ENCODE measurements at places on chromosomes 2 and 18.

- no peak for DNase-seq
These were observed 15.4 kb upstream of the DGKD start for GRCh38 chr2:233338812-233339368.

GRCh38 chr2:231604101-231604684 is 11.5 kb downstream of the TEX44 start:
- DNase-seq, result no peak

GRCh38 chr2:207772081-207772843 is 2.6 kb upstream of the FZD5 start:
- DNase-seq, result no peak

- no peak for DNase-seq
These were observed 1.1 kb downstream of the LMAN1 start for GRCh38 chr18:59357928-59358327.

GRCh38 chr2:113219889-113220641 is 46.3 kb downstream of the PSD4 start:
- peak; percentile 38 for DNase-seq

GRCh38 chr18:77023102-77023782 is 109.3 kb downstream of the MBP start:
- no peak for DNase-seq

DNA sequence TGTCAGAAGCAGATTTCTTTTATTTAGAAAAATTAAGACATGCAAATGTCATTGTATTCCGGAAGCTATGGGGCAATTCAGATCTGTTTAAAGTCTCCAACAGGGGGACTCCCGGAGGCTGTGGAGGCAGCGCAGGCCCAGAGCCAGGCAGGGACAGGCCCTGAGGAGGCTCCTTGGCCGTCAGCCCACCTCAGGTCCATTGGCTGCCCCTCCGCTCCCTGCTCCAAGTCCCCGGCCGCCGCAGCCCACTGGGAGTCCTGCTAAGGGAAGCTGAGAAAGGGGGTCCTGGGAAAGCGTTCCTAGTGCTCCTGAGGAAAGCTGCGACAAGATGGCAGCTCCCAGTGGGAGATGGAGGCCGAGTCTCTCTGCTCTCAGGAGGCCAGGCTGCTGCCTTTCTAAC is 20.0 kb upstream of the LYPD6 start:
- no peak for DNase-seq

DNA sequence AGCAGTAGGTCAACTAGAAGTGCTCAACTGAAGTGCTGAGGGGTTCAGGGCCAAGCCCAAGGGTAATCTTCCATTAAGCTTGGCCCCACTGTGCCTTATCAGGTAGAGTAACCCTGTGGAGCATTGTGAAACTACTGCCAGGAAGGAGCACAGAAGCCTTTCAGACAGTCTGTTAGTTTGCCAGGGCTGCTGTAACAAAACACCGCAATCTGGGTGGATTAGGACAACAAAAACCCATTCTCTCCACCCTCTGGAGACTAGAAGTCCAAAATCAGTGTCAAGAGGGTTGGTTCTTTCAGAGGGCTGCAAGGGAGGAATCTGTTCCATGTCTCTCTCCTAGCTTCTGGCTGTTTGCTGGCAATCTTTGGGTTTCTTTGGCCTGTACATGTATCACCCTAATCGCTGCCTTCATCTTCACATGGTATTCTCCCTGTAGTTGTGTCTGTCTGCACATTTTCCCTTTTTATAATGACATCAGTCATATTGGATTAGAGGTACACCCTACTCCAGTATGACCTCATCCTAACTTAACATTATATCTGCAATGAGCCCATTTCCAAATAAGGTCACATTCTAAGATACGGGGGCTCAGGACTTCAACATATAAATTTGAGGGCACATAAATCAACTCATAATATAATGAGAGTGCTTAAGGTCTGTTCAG is 21.2 kb downstream of the VIT start:
- DNase-seq, result no peak

- DNase-seq, result no peak
These were observed 5.1 kb upstream of the ODC1 start for GRCh38 chr2:10452956-10453904.

- no peak for DNase-seq
These were observed 887.5 kb upstream of the NRXN1 start for GRCh38 chr2:51919395-51919794.

DNA sequence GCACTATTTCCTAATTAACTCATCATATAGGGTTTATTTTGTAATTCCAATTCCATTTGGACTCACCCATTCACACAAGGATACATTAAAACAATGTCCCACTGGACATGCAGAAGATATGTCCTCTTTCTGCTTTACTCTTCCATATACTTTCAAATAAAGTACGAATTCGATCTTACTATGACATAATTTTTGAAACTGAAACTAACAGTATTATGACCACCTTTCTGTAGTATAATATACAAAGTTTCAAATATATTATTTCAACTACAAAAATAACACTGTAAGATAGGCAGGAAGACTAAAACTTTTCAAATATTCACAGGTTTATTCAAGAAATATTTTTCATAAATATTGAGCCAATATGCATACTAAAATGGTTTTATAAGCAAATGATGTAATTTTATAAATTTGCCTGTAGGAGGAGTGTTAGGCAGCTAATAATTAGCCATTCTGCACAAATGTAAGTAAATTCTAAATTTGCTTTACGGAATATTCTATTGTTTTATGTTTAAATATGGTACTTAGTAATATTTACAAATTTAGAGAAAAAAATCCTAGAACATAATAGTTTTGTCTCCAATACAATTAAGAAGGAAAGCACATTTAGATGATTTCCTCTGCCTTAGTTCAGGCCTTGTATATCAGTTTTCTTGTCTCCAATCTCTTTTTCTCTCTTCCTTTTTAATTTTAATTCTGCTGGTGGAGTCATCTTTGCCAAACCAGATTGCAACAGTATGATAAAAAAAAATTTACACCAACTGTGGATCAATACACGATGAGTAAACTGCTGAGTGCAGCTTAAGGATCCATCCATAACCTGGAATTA is 85.9 kb downstream of the CERKL start:
- no peak for DNase-seq

GRCh38 chr18:57050310-57050949 is 96.5 kb upstream of the BOD1L2 start:
- DNase-seq, result no peak

Data from NCI-H460 (cell line).